ENCODE measurements at places on chromosomes 13 and 19.

DNA sequence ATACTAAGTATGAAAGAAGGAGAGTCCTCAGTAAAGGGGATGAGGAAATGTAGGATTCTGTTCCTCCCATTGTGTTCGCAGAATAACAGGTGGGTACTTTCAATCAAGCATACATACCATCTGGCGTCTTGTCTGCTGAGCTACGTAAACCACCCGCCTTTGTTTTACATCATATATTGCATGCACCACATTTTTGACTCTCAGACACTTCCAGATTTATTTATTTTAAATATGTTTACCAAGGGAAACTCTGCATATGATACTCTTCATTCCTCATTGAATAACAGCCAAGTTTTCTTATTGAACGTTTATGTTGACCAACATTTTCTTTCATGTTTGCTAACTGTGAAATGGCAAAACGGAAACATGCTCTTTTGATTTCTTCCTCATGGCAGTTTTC, 174.1 kb downstream of the FGF14 start:
- no peak for DNase-seq

DNA sequence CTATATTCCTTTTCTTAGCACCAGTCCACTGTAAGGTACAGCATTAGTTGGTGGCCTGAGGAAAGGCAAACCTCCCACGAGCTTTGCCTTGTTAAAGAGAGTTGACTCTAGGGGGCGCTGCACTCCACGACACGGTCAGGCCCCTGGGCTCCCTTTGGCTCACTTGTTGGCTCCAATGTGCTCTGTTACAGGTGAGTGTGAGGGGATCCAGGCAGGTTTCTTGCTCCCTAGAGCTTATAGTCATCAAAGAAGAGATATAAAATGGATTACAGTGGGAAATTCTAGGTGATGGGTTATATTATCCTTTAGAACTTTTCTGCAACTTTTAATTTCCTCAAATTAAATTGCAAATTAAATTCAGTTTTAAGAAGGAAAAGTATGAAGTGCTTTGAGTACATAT, 3.7 kb downstream of the WDR87 start:
- peak; percentile 77 for DNase-seq

DNA sequence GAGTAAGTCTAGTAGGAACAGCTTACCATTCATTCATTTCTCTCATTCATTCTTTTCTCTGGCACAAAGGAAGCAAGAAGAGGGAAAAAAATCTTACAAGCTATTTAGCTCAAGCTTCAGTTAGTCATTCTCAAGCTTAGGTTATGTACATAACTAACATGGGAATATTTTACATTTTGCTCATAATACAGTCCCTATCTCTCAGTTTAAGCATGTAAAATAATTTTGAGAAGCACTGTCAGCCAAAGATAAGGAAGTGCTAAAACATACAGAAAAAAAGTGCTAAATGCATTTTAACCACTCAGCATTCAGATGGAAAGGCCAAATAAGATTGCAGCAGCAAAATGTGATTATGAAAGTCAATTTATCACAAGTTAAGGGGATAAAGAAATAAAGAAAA, 7.9 kb downstream of the RBM26 start:
- DNase-seq: no peak

- peak; percentile 13 for DNase-seq
Observed at GRCh38 chr13:95703576-95703975, 26.6 kb downstream of the DNAJC3 start.

GRCh38 chr19:5943045-5943444, 29.0 kb downstream of the CAPS start:
- no peak for DNase-seq

DNA sequence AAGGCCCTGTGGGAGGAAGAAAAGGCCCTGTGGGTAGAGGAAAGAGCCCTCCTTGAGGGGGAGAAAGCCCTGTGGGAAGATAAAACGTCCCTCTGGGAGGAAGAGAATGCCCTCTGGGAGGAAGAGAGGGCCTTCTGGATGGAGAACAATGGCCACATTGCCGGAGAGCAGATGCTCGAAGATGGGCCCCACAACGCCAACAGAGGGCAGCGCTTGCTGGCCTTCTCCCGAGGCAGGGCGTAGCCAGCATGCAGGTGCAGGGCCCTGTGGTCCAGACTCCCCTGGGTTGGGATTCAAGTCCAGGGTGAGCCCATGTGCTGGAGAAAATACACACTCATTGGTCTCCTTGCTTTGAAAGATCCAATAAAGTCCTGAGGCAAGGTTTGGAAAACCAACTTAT, 4.1 kb downstream of the CCDC70 start:
- DNase-seq: no peak

GRCh38 chr19:33620611-33621010, 1.1 kb upstream of the CHST8 start:
- DNase-seq: no peak

All from fibroblast of the aortic adventitia (primary cell).